Kidney (tissue), 22 donors: ENCODE measurements at places on chromosomes 2 and 18. TPM values are rescaled to one million over a fixed set of nuclear protein-coding genes. Genes with fewer than 3 reads are reported as not detected.

DNA sequence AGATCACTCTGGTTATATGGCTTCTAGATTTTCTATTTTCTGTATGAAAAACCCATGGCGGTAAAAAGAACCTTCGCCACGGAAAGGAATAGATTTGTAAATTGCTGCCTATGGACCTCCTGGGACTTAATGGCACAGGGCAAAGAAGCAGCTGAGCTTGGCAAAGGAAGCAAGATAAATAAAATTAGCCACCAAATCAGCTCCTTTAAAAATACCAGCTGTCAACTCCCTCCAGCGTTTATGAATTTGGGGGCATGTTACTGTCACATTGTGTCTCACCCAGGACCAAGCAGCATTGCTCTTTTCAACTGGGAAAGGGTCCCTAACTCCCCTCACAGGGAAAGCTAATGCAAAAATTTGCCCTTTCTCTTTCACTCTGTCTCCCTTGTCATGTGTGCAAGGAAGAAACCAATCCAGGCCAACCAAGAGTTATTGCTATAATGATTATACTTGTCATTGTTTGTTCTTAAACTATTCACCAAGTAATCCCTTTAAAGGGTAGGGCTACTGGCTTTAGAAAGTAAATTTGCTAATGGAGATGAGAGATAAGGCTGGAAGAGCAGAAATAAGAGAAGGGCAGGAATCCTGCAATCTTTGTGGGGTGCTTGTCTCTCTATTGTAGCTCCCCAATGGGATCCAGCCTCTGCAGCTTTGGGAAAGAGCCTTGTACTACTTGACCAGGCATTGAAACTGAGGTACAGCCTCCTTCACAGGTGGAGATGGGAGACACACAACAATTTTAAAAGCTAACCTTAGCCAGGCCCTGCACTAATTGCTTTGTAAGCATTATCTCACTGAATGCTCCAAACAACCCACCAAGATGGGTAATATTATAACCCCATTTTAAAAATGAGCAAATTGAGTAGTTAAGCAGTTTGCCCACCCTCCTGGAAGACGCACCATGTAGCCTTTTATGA lies 119.1 kb upstream of the KLF7 start:
- H3K36me3 ChIP-seq, result no peaks in the 10 kb centered on the region
- no peak overlapping the region for H3K4me3 ChIP-seq
- DNase-seq, result no peak
- H3K27ac ChIP-seq, result no peak overlapping the region
- H3K27me3 ChIP-seq, result no peaks in the 10 kb centered on the region

GRCh38 chr18:48945953-48946217 lies 4.9 kb downstream of the SMAD7 start:
- H3K4me3 ChIP-seq, result peak overlapping the region; percentile 99
- no peak for DNase-seq
- peaks cover 56% of the 10 kb centered on the region for H3K4me1 ChIP-seq
- no peaks in the 10 kb centered on the region for H3K27me3 ChIP-seq
- H3K27ac ChIP-seq, result peak overlapping the region; percentile 92
- H3K36me3 ChIP-seq, result peaks cover 35% of the 10 kb centered on the region

DNA sequence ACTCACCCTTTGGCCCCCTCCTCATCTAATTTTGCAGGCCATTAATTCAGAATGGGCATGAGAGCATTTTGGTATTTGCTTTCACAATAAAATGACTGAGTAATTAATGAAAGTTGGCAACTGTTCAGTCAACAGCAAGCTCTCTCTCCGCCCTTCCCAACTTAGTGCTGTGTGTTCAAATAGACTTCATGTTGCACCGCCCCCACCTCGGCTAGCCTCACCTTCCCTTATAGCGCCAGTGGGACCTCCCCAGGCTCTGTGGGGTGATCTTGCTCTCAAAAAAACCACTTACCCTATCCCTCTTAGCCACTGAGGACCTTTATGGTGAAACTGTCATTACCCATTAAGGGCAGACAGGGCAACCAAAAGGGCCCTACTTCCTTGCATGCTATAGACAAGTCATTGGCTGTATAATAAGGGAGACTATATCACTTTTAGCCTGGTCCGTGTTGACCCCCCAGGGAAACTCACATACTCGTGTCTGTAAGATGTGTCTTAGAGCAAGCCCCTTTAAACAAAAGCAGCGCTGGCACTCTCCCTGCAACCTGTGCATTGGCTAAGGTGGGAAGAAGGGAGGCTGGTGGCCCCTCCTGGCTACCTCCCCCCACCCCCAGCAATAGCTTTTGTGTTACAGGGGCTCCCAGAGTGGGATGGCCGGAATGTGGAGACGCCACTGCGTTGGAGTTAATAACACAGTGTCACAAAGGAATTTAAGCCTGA lies 15.2 kb downstream of the EN1 start:
- no peaks in the 10 kb centered on the region for H3K4me1 ChIP-seq
- DNase-seq, result no peak
- no peaks in the 10 kb centered on the region for H3K36me3 ChIP-seq

DNA sequence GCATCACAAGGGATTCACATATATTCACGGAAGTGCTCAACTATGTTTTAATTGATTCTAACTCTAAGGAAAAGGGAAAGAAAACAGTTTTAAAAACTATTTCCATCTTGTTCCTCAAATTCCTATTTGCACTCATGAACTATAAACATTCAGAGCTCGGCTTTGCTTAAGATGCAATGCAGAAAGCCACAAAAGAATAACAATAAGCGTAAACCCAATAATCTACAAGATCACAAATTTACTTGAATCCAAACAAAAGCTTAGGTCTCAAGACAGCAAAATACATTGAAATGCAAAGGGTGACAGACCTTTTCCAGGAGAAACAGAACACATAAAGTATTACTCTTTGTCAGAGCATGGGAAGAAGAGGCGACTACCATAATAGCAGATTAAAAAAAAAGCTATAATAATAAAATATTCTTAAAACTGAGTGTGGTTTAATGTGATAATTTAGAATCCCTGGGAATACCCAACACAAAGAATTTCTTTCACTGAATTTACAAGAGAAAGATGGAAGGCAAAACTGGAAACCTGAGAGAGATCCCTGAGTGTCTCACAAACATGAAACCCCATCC lies 1094.9 kb downstream of the LRP1B start:
- H3K27me3 ChIP-seq, result no peaks in the 10 kb centered on the region
- H3K36me3 ChIP-seq, result no peaks in the 10 kb centered on the region
- no peak overlapping the region for H3K27ac ChIP-seq
- DNase-seq, result no peak
- no peaks in the 10 kb centered on the region for H3K4me1 ChIP-seq

Gene SERPINB12
- not detected for polyA plus RNA-seq
